Astrocyte (in vitro differentiated cells and primary cell): ENCODE measurements at places on chromosomes 6 and 20. TPM values are rescaled to one million over a fixed set of nuclear protein-coding genes. Genes with fewer than 3 reads are reported as not detected.

TLDC2 gene
- not detected in 2 replicates for total RNA-seq

DNA sequence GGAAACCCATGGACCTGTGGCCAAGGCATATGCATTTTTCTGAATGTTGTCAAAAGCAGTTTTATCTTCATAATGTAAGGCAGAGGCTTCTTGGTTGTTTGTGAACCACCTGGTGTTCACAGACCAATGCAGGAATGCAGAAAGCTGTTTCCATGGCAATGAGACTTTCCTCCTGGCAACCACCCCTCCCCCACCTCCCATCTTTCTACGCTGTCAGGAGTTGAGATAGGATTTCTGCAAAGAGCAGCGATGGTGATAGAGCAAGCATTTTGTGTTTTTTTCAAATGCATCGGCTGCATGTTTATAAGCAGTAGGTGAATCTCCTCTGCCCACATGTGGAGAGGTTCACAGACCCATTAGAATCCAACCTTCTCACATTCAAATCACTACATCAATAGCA, 114.1 kb upstream of the SMLR1 start:
- no peak for DNase-seq

DNA sequence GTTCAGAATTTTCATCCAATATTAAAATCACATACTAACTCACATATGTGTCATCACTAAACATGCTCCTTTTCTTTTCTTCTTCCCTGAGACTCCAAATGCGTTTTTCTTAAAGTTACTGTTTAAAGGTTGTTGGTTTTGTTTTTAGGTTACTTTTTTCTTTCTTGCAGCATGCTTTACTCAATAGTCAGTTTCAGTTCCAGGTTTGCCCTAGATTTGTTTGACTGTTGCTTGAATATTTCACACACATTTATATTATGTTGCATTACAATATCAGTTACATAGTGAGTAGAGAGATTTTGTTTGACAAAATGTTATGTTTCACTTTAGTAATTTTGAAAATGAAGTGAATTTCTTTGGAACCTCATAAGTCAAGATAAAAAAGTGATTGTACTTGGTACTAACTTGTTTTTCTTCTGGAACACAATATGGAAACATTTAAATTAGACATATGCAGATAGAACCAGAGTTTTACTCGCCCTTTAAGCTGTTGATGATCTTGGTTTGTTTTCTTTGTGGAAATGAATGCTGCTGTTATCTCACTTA, 27.3 kb downstream of the FNDC1 start:
- no peak for DNase-seq

- DNase-seq = no peak
These were observed 601.5 kb downstream of the UTRN start for GRCh38 chr6:144886682-144887081.
